Hypothalamus (tissue), 51 donors: ENCODE measurements at places on chromosomes 6 and 20.

GRCh38 chr6:152423216-152424103, 213.7 kb downstream of the SYNE1 start:
- DNase-seq = no peak

GRCh38 chr6:135922174-135922573, 70.7 kb downstream of the PDE7B start:
- DNase-seq = no peak

GRCh38 chr6:2434116-2434515, 188.7 kb upstream of the GMDS start:
- no peak for DNase-seq

- DNase-seq = peak; percentile 15
Observed at GRCh38 chr6:1524040-1524480, 85.7 kb upstream of the FOXC1 start.

DNA sequence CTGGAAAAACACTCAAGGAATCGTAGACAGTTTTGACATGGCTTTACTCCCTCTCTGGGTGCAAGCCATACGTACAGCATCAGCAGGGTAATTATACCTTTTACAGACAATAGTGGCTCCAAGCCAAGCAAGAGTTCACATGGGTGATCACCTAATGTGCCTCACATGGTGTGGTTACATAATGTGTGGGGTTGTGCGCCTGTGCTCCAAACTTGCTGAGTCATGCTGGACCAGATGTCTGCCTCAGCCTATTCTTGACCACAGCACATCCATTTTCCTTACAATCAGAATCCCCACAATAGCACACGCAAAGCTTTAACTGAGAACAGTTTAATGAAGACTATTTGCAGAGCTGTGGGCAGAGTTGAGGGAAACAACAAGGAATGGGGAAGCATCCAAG, 74.5 kb downstream of the ALDH8A1 start:
- no peak for DNase-seq

GRCh38 chr20:38172408-38172807, 7.3 kb upstream of the TGM2 start:
- no peak for DNase-seq

GRCh38 chr6:158080849-158081656, 87.0 kb downstream of the SERAC1 start:
- DNase-seq = no peak

DNA sequence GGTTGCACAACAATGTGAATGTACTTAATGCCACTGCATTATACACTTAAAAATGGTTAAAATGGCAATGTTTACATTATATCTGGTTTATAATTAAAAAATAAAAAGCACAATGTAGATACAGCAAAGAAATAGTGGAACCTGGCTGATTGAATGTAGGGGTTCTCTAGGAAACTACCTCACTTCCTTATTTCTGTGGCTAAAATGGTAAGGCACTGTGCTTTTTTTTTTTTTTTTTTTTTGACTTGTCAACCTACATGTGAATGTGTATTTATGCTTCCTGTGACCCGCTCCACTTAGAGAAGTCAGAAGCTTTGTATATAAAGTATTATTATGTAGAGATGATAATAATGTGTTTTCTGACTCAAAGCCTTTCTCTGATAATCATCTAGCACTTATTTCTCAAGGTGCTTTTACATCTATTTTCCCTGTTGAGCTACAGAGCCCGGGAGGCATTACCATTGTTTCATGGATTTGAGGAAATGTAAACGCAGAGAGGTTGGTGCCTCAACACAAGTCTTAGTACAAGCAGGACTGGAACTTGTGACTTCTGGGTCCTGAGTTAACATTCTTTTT, 55.0 kb downstream of the SOX4 start:
- no peak for DNase-seq

- DNase-seq = no peak
Observed at GRCh38 chr6:121647905-121648304, 212.5 kb downstream of the GJA1 start.

DNA sequence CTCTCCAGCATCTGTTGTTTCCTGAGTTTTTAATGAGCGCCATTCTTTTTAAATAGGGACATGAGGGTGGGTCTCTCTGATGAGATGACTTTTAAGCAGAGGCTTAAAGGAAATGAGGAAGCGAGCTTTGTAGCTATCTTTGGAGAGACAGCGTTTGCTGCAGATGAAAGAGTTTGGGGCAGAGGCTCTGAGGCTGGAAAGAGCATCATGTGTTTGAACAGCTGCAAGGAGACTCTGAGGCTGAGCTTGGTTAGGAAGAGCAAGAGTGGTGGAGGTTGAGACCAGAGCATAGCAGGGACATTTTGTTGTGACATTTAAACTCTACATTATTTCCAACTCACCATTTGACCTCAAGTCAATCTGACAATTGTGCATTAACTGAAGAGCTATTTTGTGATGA, 38.3 kb upstream of the TMX4 start:
- no peak for DNase-seq

DNA sequence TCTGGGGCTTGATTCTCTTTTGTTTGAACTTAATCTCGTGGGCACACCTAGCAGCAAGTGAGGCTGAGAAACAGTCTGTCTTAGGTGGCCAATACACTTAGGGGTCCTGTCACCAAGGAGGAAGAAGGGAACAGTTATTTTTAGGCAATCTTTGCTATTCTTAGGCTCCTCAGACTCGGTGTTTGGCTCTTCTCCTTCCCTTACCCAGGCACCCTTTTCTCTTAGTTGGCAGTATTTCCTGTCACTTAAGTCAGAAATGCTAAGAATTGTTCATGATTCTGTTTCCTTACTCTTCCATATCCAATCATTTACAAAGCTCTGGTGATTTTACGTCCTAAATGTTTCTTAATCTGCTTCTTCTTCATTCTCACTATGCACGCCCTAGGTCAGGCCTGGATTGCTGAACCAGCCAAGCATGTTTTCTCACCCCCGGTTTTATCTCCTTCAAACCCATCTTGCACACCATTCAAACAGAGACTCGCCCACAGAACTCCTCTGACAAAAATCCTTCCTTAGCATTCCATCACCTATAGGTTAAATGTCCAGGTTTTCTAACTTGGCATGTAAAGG, 45.2 kb upstream of the TMEM217 start:
- DNase-seq = no peak

GRCh38 chr6:119683031-119683430, 333.5 kb upstream of the MAN1A1 start:
- DNase-seq = no peak

- DNase-seq = no peak
Observed at GRCh38 chr20:58709703-58710039, 17.1 kb downstream of the NPEPL1 start.

DNA sequence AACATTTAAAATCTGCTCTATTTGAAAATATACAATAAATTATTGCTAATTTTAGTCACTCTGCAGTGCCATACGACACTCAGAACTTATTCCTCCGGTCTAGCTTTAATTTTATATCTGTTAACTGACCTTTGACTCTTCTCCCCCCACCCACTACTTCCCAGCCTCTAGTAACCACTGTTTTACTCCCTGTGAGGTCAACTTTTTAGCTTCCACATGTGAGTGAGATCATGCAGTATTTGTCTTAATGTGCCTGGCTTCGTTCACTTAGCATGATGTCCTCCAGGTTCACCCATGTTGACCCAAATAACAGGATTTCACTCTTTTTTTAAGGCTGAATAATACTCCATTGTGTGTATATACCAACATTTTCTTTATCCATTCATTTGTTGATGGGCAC, 80.8 kb downstream of the RPP40 start:
- no peak for DNase-seq

DNA sequence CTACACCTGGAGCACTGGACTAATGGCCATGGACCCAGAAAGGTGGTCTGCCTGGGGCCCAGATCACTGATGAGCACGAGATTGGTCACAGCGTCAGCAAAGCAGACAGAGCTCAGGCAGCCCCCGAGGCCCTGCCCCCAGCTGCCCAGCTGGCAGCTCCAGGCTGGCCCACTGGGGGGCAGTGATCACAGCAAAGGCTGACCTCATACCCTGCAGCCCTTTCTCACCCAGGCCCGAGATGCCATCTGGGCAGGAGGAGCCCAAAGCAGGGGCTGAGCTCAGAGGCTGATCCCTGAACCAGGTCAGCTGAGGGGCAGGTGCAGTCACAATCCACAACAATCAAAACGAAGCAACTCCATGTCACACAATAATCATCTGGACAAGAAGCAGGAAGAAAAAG, 4.1 kb downstream of the MAP1LC3A start:
- DNase-seq = no peak
